Skeletal muscle cell (primary cell): ENCODE measurements at places on chromosomes 13 and 19.

DNA sequence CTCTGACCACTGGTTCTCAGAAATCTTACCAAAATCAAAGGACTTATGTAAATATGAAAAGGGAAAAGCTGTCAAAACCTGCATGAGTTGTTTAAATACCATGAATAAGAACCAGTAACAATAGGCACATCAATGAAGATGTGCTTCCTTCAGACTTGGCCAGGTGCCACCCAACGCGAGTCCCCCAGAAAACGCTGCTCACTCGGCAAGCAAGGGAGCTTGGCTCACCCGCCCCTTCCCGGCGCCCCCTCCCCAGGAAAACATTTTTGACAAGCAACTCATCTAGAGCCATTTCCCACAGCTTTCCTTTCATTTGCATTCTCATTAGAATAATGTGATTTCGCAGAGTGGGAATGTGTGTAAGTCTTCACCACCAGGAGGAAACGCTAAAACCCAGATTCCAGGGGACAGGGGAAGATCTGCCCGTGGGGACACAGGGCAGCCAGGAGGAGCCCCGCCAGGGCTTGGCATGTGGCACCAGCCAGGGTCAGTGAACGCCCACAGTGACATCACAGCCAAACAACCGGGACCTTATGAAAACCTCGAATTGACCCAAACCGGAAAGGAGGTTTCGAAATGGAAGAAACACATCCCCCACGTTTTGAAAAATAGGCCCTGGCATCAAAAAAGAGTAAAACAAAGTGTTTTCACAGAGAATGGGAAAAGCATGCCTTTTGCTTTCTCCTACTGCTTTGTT lies 366.2 kb upstream of the TSHZ3 start:
- DNase-seq = no peak

- no peak for DNase-seq
These were observed 877.2 kb upstream of the PCDH20 start for GRCh38 chr13:62292714-62293480.

- peak; percentile 96 for DNase-seq
These were observed 107.9 kb downstream of the RGCC start for GRCh38 chr13:41565216-41565615.

- DNase-seq = no peak
These were observed 30.5 kb upstream of the TPTE2 start for GRCh38 chr13:19591864-19592263.

DNA sequence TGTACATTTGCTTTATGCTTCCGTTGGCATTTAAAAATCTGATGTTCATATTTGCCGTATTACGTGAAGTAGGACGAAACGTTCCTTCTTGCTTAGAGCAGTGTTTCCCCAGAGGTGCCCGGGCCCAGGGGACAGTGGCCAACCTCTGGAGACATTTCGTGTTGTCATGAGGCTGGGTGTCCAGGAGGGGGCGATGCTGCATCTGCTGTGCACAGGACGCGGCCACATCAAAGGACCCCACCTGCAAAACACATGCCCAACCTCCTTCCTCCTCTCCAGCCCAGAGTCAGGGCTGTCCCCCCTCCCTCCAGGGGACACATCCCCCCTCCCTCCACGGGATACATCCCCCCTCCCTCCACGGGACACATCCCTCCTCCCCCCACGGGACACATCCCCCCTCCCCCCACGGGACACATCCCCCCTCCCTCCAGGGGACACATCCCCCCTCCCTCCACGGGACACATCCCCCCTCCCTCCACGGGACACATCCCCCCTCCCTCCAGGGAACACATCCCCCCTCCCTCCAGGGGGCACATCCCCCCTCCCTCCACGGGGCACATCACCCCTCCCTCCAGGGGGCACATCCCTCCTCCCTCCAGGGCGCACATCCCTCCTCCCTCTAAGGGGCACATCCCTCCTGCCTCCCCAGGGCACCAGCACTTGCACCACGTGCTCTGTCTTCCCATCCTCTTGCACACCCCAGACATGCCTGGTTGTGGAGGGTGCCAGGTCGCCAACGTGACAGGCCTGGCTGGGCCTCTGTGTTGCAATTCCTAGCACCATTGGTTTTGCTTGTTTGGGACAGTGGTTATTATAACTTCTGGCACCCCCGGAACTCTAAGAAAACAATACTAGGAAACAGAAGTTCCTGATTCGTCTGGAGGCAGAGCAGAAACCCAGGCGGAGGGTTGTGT lies 46.7 kb downstream of the GAS6 start:
- DNase-seq = peak; percentile 45

- no peak for DNase-seq
These were observed 966 bp downstream of the JUNB start for GRCh38 chr19:12792051-12792852.

DNA sequence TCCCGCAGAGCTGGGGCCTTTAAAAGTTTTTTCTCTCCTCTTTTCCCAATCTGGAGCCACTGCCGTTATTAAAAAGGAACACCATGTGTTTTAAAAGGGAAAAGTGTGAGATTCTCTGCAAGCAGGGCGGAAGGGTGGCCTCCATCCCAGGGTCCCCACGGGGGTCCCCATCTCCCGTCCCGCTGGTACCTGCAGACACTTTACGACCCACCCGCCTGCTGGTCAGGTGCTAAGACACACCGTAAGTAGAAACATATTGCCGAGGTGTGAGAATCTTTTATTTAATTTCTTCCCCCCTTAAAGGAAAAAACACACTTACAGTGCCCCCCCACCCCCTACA lies 1.8 kb downstream of the CRLF1 start:
- DNase-seq = no peak

DNA sequence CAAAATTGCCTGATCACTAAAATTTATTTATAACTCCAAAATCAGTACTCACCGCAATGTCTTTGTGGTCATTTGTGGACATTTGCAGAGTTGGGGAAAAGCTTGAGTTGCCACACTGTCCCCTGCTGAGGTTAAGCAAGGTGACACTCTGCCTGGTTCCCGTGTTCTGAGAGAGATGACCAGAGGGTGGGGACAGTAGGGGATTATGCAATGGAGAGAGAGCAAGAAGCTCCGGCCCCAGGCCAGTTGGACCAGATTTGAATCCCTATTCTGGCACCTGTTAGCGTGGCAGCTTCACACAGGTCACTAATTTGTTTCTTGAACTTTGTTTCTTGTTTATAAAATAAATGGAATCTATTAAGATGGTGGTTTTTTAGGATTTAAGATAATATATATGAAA lies 17.8 kb downstream of the ERCC5 start:
- DNase-seq = no peak

- no peak for DNase-seq
These were observed 87.6 kb upstream of the MBNL2 start for GRCh38 chr13:97134364-97135095.

DNA sequence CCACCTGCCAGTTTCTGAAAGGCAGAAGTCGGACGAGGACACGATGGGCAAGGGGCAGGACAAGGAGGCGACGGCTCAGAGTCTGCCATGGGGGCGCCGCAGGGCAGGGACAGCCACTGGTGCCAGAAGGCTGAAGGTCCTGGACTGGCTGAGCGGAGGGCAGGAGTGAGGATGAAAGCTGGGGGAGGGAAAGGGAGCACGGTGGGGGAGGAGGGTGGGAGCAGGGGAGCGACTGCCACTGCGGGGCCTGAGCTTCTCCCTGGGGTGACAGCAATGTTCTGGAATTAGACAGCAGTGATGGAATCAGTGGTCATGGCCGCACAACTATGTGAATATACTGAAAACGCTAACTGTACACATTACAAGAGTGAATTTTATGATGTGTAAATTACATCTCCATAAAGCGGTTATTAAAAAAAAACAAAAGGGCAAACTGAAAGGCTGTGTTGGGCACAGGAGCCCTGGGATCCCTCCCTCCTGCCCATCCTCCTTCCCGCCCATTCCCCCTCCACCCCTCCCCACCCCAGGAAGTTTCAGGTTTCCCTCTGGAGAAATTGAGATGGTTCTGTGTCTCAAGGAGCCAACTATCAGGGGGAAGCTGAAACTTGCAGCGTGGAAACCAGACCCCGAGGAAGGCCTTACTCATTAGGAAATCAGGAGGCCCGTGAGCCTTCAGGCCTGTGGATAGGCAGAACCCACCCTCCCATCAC lies 15.9 kb downstream of the MLLT1 start:
- DNase-seq = peak; percentile 56

- no peak for DNase-seq
These were observed 4.3 kb upstream of the PALM3 start for GRCh38 chr19:14066134-14066533.

- no peak for DNase-seq
These were observed 469.8 kb downstream of the ZNF536 start for GRCh38 chr19:30841934-30842333.

GRCh38 chr19:40740747-40741146 lies 9.5 kb downstream of the ACTMAP start:
- DNase-seq = no peak
